ENCODE measurements at places on chromosomes 6 and 20.

- no peak for DNase-seq
These were observed 296.7 kb downstream of the CDH26 start for GRCh38 chr20:60254901-60255411.

DNA sequence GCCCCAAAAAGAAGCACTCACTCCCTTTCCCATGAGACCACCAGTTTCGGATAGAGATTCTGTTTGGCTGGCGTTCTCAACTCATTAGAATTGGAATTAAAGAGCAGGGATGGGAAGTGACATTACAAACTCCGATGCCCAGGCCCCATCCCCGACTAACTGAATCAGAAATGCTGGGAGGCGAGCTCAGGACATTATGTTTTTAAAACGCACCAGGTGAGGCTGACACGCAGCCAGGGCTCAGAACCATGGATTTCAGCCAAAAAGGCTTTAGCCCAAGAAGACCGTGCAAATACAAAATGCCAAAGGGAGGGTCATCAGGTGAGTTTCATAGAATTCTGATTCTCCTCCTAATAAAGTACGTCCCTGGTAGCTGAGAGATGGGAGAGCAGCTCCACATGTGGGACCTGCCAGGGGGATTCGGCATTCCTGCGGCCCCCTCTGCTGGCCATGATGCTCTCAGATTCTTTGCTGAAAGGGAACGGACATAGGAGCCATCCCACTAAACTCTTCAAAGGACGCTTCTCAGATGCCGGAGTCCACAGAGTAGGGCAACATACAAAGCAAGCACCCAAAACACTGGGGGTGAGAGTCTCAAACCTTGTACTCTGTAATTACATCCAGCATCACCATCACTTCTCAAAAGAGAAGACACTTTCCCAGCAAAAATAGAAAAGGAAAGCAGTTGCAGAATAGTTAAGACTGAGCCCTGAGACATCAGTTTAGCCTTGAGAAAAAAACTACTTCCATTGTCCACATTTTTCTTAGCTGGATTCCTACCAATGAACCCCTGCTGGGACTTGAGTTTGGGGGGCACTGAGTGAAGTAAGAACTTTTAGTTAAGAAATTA lies 205.2 kb downstream of the BMP7 start:
- DNase-seq: no peak

GRCh38 chr6:35282472-35282871 lies 15.1 kb upstream of the DEF6 start:
- no peak for DNase-seq

GRCh38 chr6:44224029-44224964 lies 902 bp downstream of the SLC29A1 start:
- no peak for DNase-seq

DNA sequence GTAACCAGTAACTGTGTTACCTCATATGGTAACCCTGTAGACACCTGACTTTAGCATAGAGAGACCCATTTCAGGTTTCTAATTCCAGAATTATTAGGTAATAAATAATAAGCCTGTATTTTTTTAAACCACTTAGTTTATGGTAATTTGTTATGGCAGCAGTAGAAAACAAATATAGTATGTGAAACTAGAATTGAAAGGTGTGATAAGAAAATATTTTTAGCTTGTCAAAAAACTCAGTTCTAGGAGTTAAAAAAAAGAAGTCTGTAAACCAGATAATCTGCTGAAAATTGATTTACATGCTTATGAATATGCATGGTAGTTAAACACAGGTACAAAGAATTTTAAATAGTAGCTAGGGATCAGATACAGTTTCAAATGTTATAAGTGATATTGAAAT lies 695.0 kb upstream of the GJE1 start:
- no peak for DNase-seq

GRCh38 chr6:149846321-149846720 lies 17.8 kb downstream of the LRP11 start:
- no peak for DNase-seq

DNA sequence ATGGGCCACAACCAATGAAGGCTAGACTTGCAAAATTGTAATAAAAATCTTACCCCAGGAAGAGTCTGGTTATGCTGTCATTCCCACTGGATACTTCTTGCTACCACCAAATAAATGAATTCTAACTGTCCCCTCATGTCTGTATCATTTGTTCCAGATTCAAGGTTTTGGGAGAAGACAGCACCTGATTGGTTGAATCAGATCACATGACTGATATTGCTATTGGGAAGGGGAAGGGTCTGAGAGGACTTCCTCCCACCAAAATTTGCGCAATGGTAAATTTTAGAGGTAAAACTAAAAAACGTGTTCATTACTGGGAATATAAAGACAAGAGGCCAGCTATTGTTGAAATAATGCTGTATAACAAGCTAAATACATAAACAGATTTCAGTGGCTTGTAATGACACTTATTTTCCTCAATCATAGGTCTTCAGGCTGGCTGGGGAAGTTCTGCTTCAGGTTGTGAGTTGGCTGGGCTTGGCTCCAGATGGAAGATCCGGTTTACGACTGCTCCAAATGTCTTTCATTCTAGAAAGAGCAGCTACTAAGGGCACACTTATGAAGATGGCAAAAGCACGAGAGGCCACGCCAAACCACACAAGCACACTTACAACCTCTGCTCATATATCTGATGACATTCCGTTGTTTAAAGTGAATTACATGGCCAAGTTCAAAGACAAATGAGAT lies 27.1 kb upstream of the TASP1 start:
- no peak for DNase-seq

DNA sequence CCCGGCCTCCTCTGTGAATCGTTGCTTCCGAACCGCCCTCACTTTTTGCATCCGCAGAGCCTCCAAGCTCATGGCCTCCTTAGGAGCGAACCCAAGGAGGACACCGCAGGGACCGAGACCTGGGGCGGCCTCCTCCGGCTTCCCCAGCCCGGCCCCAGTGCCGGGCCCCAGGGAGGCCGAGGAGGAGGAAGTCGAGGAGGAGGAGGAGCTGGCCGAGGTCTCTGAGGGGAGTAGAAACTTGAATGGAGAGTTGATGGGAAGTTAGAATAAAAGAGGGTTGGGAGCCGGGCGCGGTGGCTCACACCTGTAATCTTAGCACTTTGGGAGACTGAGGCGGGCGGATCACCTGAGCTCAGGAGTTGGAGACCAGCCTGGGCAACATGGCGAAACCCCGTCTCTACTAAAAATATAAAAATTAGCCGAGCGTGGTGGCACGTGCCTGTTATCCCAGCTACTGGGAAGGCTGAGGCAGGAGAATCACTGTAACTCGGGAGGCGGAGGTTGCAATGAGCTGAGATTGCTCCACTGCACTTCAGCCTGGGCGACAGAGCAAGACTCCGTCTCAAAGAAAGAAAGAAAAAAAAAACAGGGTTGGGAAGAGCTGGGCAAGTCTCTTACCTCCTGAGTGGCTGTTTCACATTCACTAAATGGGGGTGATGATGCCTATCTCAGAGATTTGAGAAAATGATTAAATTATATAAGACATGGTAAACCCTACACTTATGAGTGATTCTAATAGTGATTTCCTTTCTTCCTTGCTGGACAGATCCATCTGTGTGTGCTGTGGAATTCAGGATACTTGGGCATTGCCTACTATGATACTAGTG lies 805 bp downstream of the MSH5 start:
- no peak for DNase-seq

- no peak for DNase-seq
These were observed 367.7 kb downstream of the ARHGAP18 start for GRCh38 chr6:129342243-129342642.

DNA sequence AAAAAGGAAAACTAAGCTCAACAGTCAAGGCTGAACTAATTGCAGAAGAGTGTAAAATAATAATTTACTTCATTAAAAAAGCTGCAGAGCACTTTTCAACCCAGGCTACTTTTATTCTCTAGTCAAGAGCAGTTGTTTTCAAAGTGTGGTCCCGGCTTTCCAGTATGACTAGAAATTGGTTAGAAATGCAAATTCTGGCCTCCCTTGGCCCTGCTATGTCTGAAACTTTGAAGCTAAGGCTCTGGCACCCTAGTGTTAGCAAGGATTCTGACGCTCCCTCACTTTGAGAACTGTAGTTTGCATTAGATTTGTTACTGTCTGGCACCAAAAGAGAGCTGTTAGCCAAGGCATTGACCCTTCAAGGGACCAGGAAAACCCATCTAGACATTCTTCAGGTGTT lies 9.5 kb upstream of the NXT1 start:
- no peak for DNase-seq

DNA sequence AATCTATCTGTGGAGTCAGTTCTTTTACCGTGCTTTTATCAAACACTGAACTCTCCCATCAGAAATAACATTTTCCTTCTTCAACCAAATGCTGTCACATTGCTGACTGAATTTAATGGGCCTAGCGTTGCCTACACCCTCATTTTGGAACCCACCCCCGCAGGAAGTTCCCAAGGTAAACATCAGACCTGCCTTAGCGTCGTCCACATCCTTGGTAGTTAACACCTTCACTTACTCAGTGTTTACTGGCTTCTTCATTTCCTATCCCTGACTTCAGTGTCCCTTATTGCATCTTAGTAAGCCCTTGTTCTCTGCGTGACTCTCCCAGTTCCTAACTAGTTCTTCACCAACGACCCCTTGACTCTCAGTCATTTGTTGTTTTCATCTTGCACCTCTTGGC lies 491.4 kb upstream of the SOX4 start:
- DNase-seq: no peak

DNA sequence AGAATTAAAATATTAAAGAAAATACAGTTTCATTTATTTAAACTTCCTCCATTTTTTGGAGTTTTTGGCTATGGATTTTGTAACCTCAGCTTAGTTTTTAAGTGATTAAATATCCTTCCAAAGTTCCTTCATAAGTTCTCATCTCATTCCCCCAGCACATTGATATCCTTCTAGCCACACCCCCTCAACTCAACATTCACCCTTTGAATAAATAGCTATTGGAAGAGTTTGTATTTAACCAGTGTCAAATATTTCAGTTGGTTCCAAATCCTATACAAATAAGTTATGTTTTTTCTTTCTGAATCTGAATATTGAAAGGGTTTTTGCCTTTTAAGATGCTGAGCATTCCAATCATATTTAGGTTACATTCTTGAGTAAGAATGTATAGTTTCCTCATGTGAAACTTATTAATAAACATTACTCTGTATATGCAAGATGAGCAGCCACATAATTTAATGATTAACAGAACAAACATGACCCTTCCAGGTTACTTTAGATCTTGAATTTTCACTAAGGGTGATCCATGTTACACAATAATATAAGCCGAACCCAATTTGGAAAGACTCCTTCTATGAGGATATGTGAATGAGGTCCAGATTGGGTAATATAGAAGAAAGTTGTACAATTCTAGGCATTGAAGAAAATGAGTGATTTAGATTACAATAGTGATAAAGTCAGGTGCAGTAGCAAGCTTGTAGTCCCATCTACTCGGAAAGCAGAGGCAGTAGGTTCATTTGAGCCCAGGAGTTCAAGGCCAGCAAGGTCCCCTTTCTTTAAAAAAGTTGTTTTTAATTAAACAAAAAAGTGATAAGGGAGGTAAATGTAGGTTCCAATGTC lies 13.6 kb downstream of the GLYATL3 start:
- DNase-seq: no peak

DNA sequence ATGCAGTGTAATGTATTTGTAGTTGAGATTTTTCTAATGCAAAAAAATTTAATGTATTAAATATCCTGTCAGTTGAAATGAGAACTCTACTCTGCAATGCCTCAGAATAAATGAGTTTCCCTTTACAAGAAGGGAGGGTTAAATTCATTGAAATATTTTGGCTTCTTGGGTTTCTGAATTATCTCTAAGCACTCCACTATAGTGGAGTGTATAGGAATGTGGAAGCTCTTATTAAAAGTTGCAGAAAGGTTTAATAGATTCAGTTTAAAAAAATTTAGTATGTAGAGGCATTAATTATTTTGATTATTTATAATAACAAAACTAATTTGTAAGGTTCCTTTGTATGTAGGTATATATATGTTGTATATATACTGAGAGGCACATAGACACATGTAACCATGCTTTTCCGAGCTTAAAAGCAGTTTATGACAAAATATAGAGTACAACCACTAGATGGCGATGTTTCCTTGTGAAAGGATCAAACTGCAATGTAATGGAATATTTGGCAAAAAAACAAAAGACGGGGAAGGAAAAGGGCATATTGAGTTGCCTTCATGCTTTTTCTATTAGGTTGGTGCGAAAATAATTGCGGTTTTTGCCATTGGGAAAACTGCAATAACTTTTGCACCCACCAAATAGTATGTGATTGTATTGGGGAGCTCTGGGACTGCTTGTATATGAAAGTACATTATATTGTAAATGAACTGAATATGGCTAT lies 144.2 kb downstream of the MYO6 start:
- no peak for DNase-seq

GRCh38 chr6:44569931-44570385 lies 182.5 kb downstream of the CDC5L start:
- no peak for DNase-seq

DNA sequence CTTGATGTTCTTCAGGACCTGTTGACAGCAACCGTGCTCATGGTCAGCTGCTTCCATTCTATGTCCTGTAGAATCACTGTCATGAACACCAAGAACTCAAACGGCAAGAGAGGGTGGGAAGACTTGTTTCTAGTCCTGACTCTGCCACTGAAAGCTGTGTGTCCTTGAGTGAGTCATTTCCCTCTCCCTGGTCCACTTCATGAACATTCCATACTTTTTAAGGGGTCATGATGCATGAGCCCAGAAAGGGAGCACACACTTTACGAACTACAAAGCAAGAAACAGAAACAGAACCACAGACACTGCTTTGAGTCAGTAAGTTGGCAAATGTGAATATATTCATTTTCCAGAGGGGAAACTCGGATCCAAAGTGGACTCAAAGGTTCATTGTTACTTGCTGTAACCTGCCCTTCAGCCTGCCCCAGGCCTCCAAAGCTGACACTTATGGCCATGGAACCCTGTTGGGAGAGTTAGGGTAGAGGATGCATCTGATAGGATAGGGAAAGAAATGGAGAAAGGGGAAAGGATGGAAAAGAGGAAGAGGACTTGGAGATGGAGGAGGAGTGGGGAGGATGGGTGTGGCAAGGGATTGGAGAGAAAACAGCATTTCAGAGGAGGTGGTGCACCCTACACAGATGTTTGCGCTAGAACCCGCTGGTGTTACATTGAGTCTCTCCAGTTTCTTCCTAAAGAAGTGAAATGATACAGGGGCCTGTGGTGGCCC lies 129.8 kb downstream of the FOXO3 start:
- no peak for DNase-seq

- no peak for DNase-seq
These were observed 302.6 kb downstream of the TSHZ2 start for GRCh38 chr20:53274807-53275206.

DNA sequence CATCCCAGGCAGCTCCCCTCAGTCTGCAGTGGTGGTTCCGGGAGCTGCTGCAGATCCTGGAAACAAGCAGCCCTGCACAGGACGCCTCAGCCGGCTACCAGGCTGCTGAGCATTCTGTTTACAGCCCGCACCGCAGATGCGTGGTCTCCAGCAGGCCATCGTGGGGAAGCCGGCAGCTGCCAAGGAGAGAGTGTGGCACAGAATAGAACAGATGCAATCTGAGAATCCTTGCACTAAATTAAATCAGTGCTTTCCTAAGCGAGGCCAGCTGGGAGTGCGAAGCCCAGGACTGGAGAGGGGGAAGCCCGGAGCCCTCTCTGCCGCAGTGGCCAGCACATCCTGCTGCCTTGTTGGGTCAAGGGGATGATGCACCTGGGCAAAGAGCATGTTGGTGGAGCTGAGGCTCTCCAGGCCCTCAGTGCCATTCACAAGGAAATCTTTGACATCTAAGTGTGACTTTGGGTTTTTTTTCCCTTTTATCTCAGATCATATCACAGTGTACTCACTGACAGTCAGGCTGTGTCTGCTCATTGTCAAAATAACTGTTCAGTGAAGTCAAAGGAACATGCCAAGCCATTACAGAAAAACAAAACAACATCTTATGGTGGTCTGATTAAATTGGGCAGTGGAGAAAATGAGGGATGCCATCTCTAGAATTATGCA lies 118.1 kb downstream of the SYNDIG1 start:
- no peak for DNase-seq

- no peak for DNase-seq
These were observed 20.1 kb downstream of the CDKAL1 start for GRCh38 chr6:20554326-20554725.
